Left kidney (tissue), 8 donors: ENCODE measurements at places on chromosomes 5 and 9. TPM values are rescaled to one million over a fixed set of nuclear protein-coding genes. Genes with fewer than 3 reads are reported as not detected.

GZMA gene
- 0.37 TPM for polyA plus RNA-seq

KCTD16 gene
- polyA plus RNA-seq, result 2.9 TPM

LCN1 gene
- not detected for polyA plus RNA-seq

OTP gene
- not detected for polyA plus RNA-seq

PCDHGA10 gene
- 3.7 TPM for polyA plus RNA-seq

GMCL2 gene
- not detected for polyA plus RNA-seq

PTPRD gene
- polyA plus RNA-seq, result 145 TPM

GLRA1 gene
- 0.13 TPM for polyA plus RNA-seq

PCDHB2 gene
- polyA plus RNA-seq, result 6.6 TPM

PTGER4 gene
- 10.3 TPM for polyA plus RNA-seq

CCL21 gene
- 18.3 TPM for polyA plus RNA-seq

SOX30 gene
- 0.50 TPM for polyA plus RNA-seq

DRD1 gene
- polyA plus RNA-seq, result not detected

- no peak for DNase-seq
Measured at GRCh38 chr9:125797930-125798329, 50.8 kb downstream of the PBX3 start.

DNA sequence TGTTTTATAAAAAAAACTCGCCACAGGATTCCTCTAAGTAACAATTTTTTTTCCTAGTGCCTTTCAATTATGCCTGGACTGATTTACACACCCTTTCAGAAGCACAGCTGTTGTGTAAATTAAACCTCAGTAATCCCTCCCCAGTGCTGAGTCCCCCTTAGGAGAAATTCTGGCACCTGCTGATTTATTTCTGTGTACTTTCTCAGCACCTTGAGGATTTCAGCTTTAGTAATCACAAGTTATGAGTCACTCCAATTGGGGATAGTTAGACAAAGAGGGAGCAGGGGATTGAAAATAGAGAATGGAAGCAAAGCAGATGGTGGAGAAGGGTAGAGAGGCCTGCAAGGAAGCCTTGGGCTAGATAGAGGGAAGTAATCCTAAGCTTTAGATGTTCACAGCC lies 171.7 kb downstream of the TTLL11 start:
- DNase-seq, result peak; percentile 20

DNA sequence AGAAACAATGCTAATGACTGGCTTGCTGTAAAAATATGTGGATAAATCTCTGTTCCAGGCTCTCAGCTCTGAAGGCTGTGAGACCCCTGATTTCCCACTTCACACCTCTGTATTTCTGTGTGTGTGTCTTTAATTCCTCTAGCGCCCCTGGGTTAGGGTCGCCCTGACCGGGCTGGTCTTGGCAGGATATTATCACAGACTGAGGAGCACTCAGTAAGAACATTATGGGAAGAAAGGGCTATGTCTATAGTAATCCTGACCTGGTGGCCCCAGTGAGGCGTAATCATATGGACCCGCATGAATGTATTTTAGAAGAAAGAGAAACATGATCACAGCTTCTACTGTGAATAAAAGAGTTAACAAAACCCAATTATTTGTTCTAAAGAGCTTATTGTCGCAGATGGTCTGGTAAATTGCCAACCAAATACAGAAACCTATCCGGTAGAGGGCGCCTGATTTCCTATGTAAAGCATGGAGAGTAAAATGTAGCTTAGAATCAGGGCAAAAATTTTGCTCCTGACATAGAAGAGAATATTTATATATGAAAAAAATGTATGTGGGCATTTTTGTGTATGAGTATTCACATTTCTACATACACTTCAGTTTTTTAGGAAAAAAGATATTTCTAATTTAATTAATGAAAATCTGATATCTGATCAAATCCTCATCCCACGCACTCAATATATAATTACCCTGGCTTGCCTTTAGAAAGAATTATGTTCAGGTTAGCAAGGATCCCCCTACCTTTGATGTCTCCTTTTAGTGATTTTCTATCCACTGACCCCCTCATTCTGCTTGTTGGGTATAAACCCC lies 5.8 kb upstream of the IFNA1 start:
- no peak for DNase-seq

- peak; percentile 3 for DNase-seq
Measured at GRCh38 chr5:90557391-90557790, 1.2 kb upstream of the ADGRV1 start.

- no peak for DNase-seq
Measured at GRCh38 chr5:167233507-167234220, 1057.8 kb upstream of the WWC1 start.

GRCh38 chr5:12270914-12271313 lies 366.7 kb upstream of the CTNND2 start:
- no peak for DNase-seq

- no peak for DNase-seq
Measured at GRCh38 chr9:71760901-71761300, 7.4 kb downstream of the CEMIP2 start.

DNA sequence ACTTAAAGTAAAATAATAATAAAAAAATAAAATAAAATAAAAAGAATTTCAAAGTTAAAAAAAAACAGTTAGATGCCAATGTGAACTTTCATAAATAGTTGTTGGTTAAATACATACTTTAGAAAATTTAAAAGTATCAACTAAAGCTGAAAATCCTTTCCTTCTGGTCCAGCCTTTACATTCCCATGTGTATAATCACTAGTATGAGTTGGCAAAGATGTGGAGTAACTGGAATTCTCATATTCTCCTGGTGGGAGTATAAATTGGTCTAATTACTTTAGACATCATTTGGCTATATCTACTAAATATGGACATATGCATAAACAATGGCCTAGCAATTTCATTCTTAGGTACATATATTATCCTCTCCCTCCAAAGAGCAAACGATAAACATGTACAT lies 619.9 kb downstream of the PTPRD start:
- no peak for DNase-seq

DNA sequence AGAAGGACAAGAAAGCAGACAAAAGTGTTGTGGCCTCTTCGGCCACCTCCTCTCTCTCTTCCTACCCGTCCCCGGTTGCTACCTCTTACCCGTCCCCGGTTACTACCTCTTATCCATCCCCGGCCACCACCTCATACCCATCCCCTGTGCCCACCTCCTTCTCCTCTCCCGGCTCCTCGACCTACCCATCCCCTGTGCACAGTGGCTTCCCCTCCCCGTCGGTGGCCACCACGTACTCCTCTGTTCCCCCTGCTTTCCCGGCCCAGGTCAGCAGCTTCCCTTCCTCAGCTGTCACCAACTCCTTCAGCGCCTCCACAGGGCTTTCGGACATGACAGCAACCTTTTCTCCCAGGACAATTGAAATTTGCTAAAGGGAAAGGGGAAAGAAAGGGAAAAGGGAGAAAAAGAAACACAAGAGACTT lies 2.4 kb downstream of the EGR1 start:
- DNase-seq, result no peak

- no peak for DNase-seq
Measured at GRCh38 chr9:90953200-90953599, 151.6 kb downstream of the SYK start.

- DNase-seq, result no peak
Measured at GRCh38 chr9:6889868-6890267, 132.1 kb downstream of the KDM4C start.

GRCh38 chr5:81787474-81788242 lies 36.8 kb upstream of the SSBP2 start:
- DNase-seq, result peak; percentile 95

DNA sequence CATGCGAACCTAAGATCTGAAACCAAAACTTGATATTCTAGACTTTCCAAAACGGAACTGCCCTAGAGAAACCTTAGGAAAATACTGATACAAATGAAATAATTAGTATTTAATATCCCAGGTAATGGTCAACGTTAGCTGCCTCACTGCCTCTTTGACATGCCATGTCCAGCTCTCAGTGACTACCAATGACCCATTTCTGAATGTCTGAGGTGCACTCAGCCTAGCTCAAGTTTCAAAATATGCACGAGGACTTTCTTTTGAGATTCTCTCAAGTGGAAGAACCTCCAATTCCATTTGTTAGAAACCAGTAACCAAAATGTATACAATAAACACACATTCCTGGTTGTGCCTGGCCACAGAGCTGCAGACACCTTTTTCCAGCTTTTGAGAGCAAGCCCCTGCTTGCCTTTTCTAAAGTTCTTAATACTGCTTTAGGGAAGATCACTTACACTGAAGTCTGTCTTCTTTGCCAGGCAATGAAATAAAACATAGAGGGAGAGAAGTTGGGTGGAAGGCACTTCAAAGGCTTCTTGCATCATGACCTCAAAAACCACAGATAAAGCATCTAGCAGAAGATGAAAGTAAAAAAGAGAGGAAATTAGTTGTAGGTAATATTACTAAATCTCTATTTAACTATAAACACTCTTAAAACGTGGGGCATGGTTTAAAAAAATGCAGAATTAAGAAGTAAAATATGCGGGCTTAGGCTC lies 87.9 kb downstream of the MRPS27 start:
- no peak for DNase-seq

GRCh38 chr9:89808076-89808755 lies 203.4 kb downstream of the GADD45G start:
- peak; percentile 75 for DNase-seq

DNA sequence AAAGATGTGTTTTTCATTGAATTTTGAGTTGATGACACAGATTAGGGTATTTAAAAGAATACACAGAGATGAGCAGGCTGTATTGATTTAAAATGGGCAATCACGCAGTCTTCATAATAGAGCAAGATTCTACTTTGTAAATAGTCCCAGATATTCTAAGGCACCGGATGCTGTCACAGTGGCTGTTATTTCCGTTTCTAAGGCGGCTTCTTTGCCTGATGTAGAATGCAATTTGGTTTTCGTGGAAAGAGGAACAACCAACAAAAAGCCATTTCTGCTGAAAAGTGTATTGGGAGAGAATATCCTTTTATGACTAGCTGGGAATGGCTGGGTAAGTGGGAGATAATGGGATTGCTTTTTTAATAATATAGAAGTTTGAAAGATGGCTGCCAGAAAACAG lies 17.5 kb downstream of the PRKACG start:
- DNase-seq, result no peak

DNA sequence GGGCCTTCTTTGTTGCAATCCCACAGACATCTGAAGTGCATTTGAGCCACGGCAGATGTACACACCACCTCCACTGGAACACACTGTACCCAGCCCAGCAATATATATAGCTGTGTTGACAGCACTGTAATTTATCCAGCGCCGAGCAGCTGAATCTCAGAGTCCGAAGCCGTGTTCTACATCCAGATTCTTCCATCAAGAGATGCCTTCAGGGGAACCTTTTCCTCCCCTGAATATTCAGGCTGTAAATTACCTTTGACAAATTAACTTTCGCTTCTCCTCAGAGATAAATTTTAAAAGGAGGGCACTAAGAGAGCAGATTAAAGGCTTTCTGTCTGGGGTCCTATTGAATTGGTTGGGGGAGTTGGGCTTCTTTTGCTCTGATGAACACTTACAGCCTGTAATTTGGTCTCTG lies 76.4 kb downstream of the ROR2 start:
- no peak for DNase-seq

GRCh38 chr5:90221951-90222350 lies 187.6 kb downstream of the CETN3 start:
- no peak for DNase-seq

DNA sequence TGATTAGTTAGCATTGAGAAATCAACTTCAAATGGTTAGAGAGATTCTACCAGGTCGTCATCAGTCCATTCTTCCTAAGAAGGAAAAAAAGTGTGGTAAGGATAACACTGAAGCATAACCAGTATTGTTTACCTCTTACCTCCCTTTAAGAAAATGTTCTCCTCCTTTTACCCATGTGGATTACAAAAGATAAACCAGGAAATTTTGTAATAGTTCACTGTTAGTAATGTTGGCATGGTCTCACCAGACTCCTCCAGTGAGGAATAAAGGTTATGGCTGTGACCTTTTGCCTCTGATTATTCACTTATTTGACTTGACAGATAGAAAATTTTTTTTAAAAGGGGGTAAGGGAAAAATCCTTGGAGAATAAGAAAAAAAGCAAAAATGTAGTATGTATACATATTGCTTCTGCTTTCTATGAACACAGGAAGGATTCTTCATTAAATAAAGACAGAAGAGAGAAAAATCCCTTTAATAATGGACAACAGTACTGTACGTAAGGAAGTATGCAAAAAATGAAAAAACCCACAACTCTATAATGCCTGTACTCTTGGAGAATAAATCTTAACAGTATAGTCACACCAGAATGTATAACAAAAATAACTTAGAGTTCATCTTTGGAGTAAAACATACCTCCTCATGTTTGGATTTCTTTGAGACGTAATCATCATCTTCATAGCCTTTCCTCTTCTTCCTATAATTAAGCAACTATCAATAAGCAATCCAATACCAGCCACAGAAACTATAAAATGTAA lies 18.1 kb downstream of the CCNH start:
- no peak for DNase-seq

DNA sequence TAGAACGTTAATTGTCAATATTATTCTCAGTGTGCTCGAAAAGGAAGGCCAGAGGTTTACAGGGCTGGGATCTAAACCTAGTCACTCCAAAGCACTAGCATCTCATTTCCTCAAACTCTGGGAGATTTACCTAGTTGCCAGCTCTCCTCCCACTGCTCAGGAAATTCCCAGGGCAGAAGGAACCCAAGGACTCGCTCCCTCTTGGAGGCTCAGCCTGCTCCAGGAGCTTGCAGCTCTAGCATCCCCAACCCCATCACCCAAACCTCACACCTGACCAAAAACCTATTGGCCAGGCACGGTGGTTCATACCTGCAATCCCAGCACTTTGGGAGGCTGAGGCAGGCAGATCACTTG lies 26.0 kb downstream of the SERINC5 start:
- no peak for DNase-seq
